ENCODE measurements at places on chromosomes 2 and 18.

GRCh38 chr18:73352546-73352945 lies 484.8 kb upstream of the NETO1 start:
- DNase-seq: no peak

DNA sequence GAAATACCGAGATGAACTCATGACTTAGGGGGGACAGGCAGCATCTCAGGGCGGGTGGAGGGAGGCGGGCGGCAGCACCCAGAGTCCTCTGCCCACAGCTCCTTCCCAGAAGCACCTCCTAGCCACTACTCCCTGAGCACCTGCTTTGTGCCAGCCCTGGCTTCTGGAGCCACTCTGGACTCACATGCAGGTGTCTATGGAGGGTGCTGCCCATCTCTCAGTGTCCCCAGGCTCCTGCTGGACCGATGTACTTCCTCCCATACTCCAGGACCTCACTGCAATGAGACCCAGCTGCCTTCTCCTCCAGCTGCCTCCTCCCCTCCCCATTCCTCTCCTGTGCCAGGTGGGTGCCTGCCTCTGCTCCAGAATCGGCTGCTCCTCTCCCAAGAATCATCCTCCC lies 22.1 kb upstream of the OTOS start:
- no peak for DNase-seq

GRCh38 chr2:202149155-202149762 lies 76.2 kb downstream of the KIAA2012 start:
- no peak for DNase-seq

- no peak for DNase-seq
These were observed 19.1 kb upstream of the ANKRD53 start for GRCh38 chr2:70959271-70959761.

DNA sequence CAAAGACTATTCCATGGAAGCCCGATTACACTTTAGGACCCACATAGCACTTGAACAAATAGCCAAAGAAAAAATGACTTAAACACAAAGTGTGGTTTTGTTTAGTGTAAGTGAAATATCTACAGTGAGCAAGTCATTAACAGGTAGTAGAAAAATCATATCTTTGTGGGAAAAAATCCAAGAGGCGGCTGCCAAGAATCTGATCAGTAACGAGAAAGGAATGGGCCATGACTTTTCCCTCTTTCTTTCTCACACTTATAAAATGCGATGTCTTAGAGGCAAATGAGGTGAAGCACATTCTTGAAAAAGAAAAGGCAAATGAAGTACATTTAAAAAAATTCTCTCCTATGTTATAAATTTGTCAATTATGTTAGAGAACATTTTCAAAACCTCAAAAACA lies 12.9 kb upstream of the GEMIN6 start:
- DNase-seq: no peak

GRCh38 chr2:220789961-220790360 lies 782.1 kb downstream of the EPHA4 start:
- no peak for DNase-seq

DNA sequence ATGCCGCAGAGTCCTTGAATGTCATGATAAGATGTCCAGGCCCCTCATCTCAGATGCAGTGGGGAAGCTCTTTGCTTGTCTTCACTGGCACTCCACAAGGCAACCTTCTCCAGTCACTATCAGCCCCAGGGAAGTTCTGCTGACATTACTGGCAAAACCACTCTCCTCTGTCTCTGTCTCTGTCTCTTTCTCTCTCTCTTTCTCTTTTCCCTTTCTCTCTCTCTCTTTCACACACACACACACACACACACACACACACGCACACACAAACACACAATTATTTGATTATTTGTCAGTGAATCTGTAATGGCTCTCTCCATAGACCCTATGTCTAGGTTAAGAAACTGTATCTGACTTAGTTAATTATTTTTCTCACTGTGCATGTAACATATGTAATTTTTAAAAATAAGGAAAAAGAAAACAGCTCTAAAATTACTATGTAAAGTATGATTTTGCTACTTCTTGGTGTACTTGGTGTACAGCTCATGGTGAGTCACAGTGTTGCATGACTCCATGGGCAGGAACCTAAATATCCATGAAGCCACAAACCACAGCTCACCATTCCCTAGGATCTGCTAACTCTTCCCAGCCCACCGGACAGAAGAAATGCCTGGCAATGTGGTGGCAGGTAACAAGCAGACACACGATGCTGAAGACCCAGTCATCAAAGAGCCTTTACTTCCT lies 594.9 kb upstream of the ID2 start:
- no peak for DNase-seq

GRCh38 chr2:66543257-66543767 lies 108.4 kb downstream of the MEIS1 start:
- no peak for DNase-seq

- no peak for DNase-seq
These were observed 770 bp downstream of the NBAS start for GRCh38 chr2:15560140-15560987.

DNA sequence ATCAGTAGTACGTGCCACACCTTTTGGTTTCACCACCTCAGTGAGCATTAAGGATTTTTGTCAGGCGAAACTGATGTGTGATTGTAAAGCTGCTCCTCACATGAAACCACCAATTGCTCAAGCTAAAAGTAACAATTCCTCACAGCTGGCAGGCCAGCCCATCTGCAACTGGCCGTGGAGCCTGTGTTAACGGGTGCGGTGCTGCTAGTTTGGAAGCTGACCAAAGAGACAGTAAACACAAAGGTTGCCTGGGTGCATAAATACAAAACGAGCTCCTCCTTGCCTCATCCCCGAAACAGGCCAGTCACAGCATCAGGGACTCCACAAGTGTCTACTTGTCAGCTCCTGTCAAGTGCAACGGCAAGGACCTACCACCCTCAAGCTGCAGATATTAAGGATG lies 32.0 kb downstream of the LGALSL start:
- no peak for DNase-seq

GRCh38 chr18:58393295-58393694 lies 235.6 kb downstream of the ALPK2 start:
- DNase-seq: no peak

DNA sequence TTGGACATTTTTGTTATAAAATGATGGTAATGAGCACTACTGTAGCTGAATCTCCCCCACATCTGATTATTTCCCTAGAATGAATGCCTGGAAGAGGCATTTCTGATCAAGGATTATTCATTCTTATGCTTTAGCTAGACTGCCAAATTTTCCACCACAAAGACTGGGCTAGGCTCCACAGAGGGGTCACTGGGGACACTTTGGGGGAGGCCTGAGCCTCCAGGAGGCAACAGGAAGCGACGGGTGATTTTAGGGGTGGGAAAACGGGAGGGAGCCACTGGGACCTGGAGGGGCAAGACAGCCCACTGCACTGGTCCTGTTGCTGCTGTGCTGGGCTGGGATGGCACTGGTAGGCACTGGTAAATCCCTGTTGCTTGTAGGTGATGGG lies 2.4 kb upstream of the ASB1 start:
- no peak for DNase-seq

DNA sequence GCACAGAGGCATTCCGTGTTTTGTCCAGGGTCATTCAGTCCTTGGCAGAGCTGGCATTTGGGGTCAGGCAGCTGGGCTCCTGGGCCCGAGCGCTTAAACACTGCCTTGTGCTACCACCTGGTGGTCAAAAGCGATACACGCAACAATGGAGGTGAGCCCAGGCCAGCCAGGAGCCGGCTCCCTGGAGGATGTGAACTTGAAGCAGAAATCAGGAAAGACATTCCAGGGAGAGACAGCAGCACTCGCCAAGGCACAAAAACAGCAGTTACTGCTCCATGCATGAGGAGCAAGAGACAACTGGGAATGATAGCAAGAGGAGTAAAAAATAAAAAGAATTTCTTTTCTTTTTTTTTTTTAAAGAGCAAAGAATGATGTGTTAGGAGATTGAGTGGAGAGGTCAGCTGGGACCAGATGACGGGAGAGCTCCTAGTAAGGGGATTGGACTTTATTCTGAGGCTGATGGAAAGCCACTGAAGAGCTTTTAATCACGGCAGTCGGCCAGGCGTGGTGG lies 20.7 kb downstream of the SCYGR8 start:
- peak; percentile 8 for DNase-seq

All from stimulated activated CD8-positive, alpha-beta memory T cell treated with anti-CD3 and anti-CD28 coated beads, Interleukin-4, amount 100 ng/mL, for 1 hour (primary cell).